ENCODE measurements at places on chromosomes 16 and 17. TPM values are rescaled to one million over a fixed set of nuclear protein-coding genes. Genes with fewer than 3 reads are reported as not detected.

Gene LAT
- total RNA-seq = 0.79 TPM

Gene XYLT2
- total RNA-seq = 21.5 TPM

Gene ETV4
- total RNA-seq = 15.6 TPM

Gene KCNH4
- total RNA-seq = under 0.01 TPM
